Activated T-helper 2 cell treated with anti-CD3 and anti-CD28 coated beads, Interferon-gamma antibody, Interleukin-2, Interleukin-4, amounts not matched to agents 10 μg/mL and 5 μg/mL and 100 μg/mL, durations not matched to agents 14 hours and 24 hours and 36 hours (primary cell): ENCODE measurements at places on chromosomes 12 and 14. TPM values are rescaled to one million over a fixed set of nuclear protein-coding genes. Genes with fewer than 3 reads are reported as not detected.

Gene CMA1
- total RNA-seq: 0.25 TPM in 1 of 2 replicates, not detected in the other

Gene A2M
- total RNA-seq: not detected in 2 replicates

Gene MMP19
- not detected in 2 replicates for total RNA-seq

Gene SH2B3
- 48.3 and 50.9 TPM in 2 replicates for total RNA-seq

Gene WSCD2
- not detected in 2 replicates for total RNA-seq

Gene SLC6A15
- total RNA-seq: not detected in 2 replicates

Gene NINJ2
- 3.1 and 4.6 TPM in 2 replicates for total RNA-seq

Gene OR4K1
- total RNA-seq: not detected in 2 replicates

Gene P3H3
- total RNA-seq: 5.2 and 5.3 TPM in 2 replicates

Gene TMEM117
- total RNA-seq: 1.0 and 1.3 TPM in 2 replicates

Gene PLA2G1B
- total RNA-seq: not detected in 2 replicates

Gene DRAM1
- total RNA-seq: 3.0 and 3.4 TPM in 2 replicates

Gene MYO1A
- 2.4 and 4.2 TPM in 2 replicates for total RNA-seq

Gene USP30
- total RNA-seq: 6.8 and 7.3 TPM in 2 replicates

Gene INHBE
- total RNA-seq: 0.25 and 0.39 TPM in 2 replicates

Gene RFX4
- not detected in 2 replicates for total RNA-seq

Gene SLC25A21
- not detected in 2 replicates for total RNA-seq

Gene KLRK1
- 0.69 and 0.75 TPM in 2 replicates for total RNA-seq

Gene TAS2R42
- not detected in 2 replicates for total RNA-seq

Gene CMKLR1
- not detected in 2 replicates for total RNA-seq

Gene CIROP
- not detected in 2 replicates for total RNA-seq

Gene LMNTD1
- not detected in 2 replicates for total RNA-seq

Gene CCDC196
- total RNA-seq: not detected in 2 replicates

Gene TAS2R13
- total RNA-seq: 0.74 and 0.84 TPM in 2 replicates

Gene RAD9B
- total RNA-seq: 0.28 and 0.41 TPM in 2 replicates

Gene PLXNC1
- total RNA-seq: 6.6 and 7.2 TPM in 2 replicates

Gene GLIPR1
- total RNA-seq: 7.4 and 7.6 TPM in 2 replicates

Gene CHD8
- total RNA-seq: 120 and 124 TPM in 2 replicates

Gene CBLN3
- 5.4 and 5.5 TPM in 2 replicates for total RNA-seq

Gene IFT81
- 1.3 and 1.6 TPM in 2 replicates for total RNA-seq

Gene ACSS3
- total RNA-seq: not detected in 2 replicates

Gene NRDE2
- 23.2 and 25.4 TPM in 2 replicates for total RNA-seq

Gene RPGRIP1
- not detected in 2 replicates for total RNA-seq

Gene PIWIL1
- total RNA-seq: not detected in 2 replicates

Gene SLC41A2
- total RNA-seq: 4.3 and 8.2 TPM in 2 replicates

Gene ANP32D
- total RNA-seq: not detected in 2 replicates

Gene SLC16A7
- total RNA-seq: 29.1 and 33.6 TPM in 2 replicates

Gene CLSTN3
- 57.8 and 60.7 TPM in 2 replicates for total RNA-seq

Gene TSHR
- total RNA-seq: not detected in 2 replicates

Gene LIN7A
- 0.48 and 0.68 TPM in 2 replicates for total RNA-seq

Gene NOVA1
- total RNA-seq: 0.25 TPM in 2 replicates

Gene MYBPC1
- total RNA-seq: not detected in 2 replicates

Gene CLMN
- 0.51 and 1.3 TPM in 2 replicates for total RNA-seq

Gene ZNF891
- 2.0 and 2.3 TPM in 2 replicates for total RNA-seq

Gene COX8C
- not detected in 2 replicates for total RNA-seq

Gene TAS2R31
- total RNA-seq: 3.9 and 4.6 TPM in 2 replicates

Gene SLC35F4
- not detected in 2 replicates for total RNA-seq

Gene ITGB7
- 200 and 208 TPM in 2 replicates for total RNA-seq

Gene ERP27
- total RNA-seq: 3.2 and 4.7 TPM in 2 replicates

Gene ASCL1
- total RNA-seq: not detected in 2 replicates

Gene RPS29
- 1,969 and 2,120 TPM in 2 replicates for total RNA-seq

Gene SLC22A17
- total RNA-seq: 2.9 and 3.2 TPM in 2 replicates

Gene SLC5A8
- not detected in 2 replicates for total RNA-seq

Gene COL2A1
- 0.14 and 0.27 TPM in 2 replicates for total RNA-seq

Gene SYNDIG1L
- total RNA-seq: not detected in 2 replicates

Gene CCDC197
- 0.11 TPM in 1 of 2 replicates, not detected in the other for total RNA-seq

Gene GALNT9
- total RNA-seq: not detected in 2 replicates

Gene HNRNPC
- total RNA-seq: 972 and 976 TPM in 2 replicates

Gene PRR4
- total RNA-seq: 1.6 and 1.7 TPM in 2 replicates
